ENCODE measurements at places on chromosomes 6 and 20.

GRCh38 chr20:62331347-62331746, 28.6 kb downstream of the ADRM1 start:
- DNase-seq, result no peak

DNA sequence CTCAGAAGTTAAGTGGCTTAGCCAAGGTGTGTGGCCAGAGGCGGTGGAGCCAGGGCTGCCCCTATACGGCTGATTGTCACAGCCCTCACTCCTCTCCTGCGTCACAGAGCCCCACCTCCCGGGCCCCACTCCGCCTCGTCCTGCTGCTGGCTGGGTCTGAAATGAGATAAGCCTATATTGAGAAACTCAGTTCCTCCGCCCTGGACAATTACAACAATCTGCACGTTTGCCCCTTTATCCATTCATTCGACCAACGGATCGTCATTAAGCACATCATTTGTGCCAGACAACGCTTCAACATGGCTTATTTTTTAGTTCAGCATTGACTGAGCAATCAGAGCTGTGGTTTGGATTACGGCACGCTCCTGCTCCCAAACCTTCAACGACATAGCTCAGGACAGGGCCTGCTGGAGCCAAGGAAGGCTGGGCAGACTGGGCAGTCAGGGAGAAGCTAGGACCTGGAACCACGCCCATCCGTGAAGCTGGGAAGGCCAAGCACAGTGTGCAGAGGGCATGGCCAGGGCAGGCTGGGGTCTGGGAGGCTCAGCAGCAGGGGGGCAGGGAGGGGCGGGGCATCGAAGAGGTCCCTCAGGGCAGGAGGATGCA, 16.6 kb upstream of the EZR start:
- no peak for DNase-seq

GRCh38 chr6:135505648-135506047, 8.1 kb upstream of the AHI1 start:
- DNase-seq, result no peak

DNA sequence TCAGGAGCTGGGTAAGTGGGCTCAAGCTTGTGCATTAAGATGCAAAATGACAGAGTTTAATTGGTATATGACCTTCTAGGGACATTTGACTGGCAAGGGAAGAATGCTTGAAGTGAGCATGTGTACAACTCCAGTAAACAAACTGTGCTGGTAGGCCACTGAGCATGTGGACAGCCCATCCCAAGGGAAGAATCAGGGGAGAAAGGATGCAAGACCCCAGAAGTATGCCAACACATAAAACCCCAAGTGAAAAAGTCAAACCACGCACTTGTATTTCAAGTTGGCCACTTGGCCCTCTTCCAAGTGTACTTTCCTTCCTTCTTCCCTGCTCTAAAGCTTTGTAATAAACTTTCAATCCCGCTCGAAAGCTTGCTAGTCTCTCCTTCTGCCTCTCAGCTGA, 10.4 kb upstream of the THBD start:
- no peak for DNase-seq

DNA sequence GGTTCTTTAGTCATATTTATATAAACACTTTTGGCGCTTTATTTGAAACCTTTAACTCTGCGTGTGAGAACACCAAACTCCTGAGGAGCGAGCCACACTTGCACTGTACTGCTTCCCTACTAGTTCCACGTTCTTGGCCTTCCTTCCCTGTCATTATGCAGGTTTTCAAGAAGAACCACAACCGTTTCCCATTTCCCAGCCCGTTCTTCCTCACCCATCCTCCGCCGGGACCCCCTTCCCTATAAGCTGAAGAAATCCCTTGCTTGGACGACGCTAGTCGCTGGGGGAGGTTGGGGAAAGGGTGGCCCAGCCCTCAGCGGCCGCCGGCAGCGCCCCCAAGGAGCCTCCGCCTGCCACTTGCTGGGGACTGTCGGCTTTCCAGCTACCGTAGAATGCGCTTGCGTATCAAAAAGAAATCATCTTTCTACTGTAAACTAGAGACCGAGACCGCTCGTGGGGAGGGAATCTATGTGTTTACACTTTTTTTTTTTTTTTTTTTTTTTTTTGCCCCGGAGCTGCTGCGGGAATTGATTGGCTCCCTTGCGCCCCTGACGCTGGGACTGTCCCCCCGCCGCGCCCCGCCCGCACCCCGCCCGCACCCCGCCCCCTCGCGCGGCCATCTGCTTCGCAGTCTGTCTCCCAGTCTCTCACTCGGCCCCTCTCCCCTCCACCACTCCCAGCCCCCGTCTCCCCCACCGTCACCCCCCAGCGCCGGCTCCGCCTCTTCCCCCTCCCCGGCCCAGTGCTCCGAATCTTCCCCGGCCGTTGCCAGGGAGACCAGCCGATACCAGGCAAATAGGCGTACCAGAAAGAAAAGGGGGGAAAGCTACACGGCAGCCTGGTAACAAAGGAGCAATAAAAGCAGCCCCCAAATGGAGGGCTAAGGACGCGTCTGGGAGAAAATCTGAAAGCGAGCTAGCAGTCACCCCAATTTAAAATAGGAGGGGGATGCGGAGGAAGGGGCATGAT, 2.3 kb upstream of the MARCKS start:
- no peak for DNase-seq

DNA sequence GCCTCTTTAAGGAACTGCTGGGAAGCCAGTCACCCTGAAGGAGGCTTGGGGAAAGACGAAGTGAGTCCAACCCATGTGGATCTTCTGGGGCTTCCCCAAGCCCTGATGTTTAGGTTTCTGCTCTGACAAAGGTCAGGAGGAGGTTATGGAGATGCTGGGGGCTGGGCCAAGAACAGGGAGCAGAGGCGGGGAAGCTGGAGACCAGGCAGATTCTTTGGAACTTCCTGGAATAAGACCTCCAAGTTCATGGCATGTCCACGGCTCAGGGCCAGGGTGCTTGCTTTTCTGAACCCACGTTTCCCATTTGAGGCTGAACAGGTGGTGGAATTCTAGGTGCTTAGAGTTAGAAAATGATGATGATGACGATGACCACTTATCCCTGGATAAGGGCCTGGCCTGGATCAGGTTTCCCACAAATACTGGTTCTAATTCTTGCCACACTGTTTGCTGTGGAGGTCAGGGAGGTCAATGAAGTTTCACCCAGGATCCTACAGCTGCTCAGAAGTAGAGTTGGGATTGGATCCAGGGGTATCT, 30.0 kb upstream of the TGM2 start:
- DNase-seq, result no peak

DNA sequence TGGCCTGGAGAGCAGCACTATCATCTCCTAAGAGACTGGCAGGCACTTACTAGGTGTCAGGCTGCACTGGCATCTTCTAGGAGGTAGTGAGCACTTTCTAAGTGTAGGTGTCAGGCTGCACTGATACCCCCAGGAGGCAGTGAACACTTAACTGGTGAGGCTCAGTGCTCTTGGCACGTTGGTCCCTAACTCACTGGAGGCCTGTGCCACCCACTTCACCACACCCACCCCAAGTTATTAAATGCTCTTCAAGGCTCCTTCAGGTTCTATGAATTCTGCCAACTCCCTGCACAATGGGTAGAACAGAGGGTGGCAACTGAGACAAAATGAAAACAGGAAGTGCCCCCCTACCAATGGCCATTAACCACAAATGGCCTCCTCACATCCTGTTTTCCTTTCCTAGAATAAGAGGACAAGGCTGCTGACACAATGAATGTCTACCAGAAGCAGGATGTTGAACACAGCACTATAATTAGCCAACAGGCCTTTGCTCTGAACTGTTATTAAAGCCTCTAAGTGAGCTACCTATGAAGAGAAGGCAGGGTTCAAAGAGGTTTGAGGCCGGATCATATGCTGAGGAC, 29.4 kb downstream of the NCOA5 start:
- DNase-seq, result no peak

DNA sequence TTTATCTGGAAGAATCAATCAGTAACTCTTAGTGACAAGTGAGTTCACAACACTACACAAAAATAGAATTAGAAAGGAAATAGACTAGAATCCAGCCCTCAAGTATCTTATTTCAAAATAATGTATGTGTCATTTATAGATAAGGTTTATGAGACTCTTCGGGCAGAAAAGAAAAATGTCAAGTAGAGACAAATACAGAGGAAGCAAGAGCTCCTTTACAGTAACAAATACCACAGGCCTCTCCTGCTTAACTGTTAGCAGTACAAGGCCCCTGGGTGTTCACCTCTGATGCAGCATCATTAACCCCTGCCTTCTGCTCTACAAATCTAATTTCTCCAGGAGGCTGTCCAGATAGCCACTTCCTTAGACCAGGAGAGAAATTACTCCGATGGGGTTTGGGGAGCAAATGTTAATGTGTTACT, 76.7 kb downstream of the UBE3D start:
- DNase-seq, result no peak

DNA sequence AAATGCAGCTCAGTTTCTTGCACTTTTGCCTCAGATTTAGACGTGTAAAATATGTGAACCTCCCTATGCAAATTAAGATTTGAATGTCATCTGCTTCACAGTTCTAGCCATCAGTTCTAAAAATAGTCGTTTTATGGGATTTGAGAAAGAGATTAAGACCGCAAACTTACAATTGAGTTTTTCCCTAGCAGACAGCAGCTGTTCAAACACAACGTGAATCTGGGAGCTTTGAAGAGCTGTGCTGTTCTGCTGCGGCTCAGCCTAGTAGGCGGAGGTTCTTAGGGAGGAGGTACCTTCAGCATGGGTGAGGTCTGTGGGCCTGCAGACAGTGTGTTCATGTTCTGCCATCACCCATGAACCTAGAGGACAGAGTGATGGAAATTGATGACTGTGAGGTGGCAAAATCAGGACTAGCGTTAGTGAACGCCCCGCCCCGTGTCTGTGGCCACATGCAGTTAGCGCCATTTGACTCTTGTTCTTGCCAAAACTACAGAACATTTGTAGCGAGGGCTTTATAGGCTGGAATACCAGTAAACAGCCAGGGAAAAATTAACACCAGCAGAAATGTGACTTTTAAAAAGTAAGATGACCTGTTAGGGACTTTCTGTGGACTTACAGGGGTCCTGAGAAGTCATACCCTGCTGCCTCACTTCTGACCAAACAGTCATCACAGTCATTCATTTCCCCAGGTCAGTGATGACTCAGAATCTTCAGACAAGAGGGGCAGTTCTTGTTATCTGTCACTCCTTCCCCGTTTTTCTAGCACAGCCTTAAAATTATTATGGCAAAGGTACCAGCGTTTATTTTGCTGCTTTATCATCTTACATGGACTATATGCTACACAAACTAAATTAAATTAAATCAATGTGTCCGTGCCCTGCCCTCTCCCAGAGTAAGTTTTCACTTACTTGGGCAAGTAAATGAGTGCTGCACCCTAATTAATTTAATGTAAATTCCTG, 84.3 kb upstream of the TMEM181 start:
- DNase-seq, result no peak

- no peak for DNase-seq
Observed at GRCh38 chr20:43563991-43564390, 5.2 kb downstream of the SGK2 start.

GRCh38 chr6:126761854-126762253, 356.6 kb upstream of the RSPO3 start:
- no peak for DNase-seq

All from stimulated activated CD8-positive, alpha-beta memory T cell treated with anti-CD3 and anti-CD28 coated beads, Interleukin-4, amount 100 ng/mL, for 4 hours (primary cell).